ENCODE measurements at places on chromosomes 7 and 10.

DNA sequence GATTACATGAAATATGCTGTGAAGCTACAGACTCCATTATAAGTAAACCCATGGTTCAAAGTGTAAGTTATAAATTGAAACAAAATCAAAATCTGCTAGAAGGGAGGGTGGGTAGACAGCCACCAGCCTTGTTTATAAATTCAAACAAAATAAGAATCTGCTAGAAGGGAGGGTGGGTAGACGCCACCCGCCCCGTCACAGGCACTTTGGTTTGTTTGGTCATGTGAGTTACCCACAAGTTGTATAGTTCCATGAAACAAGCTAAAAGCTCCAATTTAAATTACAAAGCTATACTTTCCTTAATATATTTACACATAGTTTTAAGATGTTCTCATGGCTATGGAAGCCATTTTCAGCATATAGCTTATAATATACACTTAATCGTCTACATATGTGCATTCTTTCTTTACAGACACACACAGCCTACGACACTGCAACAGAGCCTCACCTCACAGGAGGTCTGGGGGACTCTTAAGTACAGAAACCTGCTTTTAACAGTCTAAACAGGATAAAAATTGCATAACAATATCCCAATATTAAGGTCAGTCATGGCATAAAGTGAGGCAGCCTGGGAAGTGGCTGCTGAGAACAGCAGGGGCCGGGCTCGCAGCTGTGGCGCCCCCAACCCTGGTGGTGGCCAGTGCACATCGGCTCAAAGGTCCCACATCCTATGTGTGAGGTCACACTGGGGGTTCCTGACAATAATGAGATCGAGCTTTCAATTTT is 28.1 kb upstream of the NCAPG2 start:
- no peak for DNase-seq

GRCh38 chr7:94060752-94061151 is 56.6 kb upstream of the BET1 start:
- no peak for DNase-seq

DNA sequence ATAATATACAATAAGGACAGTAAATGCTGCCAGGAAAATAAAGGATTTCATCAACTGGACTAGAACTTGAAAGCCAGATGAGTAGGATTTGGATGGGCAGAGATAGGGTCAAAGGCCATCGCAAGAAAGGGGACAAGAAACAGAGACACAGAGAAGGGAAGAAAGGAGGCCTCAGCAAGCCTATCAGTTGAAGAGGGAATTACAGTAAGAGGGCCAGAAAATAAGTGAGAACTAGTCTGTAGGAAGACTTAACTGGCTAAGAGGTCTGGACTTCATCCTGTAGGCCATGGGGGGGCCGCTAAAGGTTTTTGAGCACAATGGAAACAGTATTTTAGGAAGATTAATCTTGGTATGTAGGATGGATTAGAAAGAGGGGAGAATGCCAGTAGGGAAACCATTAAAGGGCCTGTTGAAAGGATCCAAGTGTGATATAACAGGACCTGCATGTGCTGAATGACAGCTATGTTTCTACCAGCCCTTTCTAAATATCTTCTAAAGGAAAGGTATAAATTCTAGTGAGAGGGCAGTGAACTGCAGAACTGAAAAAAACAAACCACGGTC is 174.4 kb downstream of the CHCHD3 start:
- DNase-seq: no peak

GRCh38 chr10:35226507-35226906 is 99.9 kb downstream of the CREM start:
- DNase-seq: no peak

- DNase-seq: no peak
Observed at GRCh38 chr10:20454331-20454730, 442.8 kb downstream of the NEBL start.

DNA sequence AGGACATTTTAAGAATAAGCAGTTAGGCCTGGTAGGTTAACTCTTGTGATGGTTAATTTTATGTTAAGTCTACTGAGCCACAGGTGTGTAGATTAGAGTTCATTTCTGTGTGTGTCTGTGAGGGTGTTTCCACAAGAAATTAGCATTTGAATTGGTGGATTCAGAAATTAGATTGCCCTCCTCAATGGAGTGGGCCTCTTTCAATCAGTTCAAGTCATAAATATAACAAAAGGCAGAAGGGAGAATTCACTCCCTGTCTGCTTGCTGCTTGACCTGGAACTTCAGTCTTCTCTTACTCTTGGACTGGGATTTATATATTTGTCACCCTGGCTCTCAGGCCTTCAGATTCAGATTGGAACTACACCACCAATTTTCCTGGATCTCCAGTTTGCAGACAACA is 55.3 kb upstream of the POM121L12 start:
- DNase-seq: no peak

DNA sequence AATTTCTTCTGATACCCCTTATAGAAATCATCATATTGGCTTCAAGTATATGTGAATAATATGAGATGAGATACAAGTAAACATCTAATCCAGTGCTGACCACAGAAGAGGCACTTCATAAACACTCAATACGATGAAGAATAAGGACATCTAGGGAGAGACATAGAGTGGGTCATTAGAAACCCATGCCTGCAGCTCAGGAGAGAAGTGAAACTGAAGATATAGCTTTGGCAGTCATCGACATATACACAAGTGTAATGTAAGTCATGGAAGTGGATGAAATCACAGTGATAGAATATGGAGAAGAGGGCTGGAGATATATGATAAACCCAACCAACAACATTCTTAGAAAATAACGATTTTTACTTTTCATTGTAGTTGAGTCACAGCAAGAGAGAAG is 665.0 kb downstream of the PARD3 start:
- DNase-seq: no peak

- DNase-seq: no peak
Observed at GRCh38 chr7:11817111-11817740, 14.8 kb downstream of the THSD7A start.

GRCh38 chr7:6562106-6562505 is 10.8 kb upstream of the GRID2IP start:
- no peak for DNase-seq

DNA sequence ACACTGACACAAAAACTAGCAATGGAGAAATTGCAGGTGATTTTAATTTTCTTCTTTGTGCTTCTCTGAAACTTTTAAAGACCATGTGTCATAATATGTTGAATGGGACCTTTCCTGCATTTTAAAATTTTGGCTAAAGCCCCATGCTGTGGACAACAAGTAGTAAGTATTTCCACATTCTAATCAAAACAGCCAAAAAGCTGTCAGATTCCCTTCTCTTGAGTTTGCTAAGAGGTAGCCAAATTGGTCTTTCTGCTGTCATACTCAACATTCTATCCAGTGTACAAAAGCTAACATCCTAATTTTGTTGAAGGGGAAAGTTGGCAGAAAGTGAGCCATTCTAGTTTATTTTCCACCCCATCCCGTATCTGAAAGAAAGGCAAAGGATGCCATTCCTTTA is 447.6 kb downstream of the TFEC start:
- DNase-seq: no peak

DNA sequence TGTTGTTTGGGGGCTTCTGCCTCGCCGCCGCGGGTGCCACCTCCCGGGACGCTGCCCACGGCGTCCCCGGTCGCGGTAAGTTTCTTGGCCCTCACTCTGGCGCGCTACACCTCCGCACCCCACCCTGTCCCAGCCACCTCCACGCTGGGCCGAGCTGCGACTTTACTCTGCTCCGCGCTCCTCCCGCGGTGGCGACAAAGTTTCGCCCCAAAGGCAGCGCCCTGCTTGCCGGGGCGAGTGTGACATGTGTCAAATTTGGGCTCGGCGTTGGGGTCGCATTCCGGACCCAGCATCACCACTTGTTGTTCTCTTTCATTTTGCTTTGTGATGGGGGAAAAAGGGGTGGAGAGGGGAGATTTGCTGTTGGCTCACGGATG is 167.7 kb upstream of the PPP1R3A start:
- DNase-seq: no peak

DNA sequence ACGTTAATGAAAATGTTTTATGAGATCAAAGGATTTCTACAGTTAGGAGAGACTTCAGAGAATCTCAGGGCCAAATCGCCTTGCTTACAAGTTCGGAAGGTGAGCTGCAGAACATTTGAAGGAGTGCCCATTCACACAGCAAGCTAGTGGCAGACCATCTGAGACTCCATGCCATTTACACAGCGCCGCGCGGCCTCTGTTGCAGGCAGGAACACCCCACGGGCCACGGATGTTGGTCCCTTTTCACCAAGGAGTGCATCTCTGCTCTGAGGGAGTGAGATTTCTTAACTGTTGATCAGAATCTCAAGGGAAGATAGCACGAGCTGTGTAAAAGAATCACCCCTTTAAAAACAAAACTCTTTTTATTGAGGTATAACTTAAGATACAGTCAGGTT is 1.8 kb downstream of the UBE3C start:
- no peak for DNase-seq
